ENCODE measurements at places on chromosomes 6 and 20.

- DNase-seq, result no peak
Measured at GRCh38 chr6:108105571-108105970, 31.0 kb upstream of the OSTM1 start.

DNA sequence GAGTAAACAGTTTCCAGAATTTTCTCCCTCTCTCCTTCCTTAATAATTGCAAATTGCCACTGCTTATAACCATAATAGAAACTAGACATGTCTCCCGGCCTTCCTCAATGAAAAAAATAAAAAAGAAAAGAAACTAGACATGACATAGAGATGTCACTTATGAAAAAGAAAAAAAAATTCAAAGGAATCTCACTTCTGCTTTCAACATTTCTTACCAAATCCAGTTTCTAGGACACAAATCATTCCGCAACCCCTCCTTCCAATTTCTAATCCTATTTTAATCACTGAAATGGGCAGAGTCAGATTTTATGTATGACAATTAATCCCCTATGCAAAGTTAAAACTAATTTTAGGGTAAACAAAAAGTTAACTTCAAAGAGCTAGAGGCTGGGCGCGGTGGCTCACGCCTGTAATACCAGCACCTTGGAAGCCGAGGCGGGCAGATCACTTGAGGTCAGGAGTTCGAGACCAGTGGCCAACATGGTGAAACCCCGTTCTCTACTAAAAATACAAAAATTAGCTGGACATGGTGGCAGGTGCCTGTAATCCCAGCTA, 40.1 kb upstream of the EEF1A1 start:
- DNase-seq, result no peak

GRCh38 chr6:169168302-169168630, 85.4 kb downstream of the THBS2 start:
- no peak for DNase-seq

DNA sequence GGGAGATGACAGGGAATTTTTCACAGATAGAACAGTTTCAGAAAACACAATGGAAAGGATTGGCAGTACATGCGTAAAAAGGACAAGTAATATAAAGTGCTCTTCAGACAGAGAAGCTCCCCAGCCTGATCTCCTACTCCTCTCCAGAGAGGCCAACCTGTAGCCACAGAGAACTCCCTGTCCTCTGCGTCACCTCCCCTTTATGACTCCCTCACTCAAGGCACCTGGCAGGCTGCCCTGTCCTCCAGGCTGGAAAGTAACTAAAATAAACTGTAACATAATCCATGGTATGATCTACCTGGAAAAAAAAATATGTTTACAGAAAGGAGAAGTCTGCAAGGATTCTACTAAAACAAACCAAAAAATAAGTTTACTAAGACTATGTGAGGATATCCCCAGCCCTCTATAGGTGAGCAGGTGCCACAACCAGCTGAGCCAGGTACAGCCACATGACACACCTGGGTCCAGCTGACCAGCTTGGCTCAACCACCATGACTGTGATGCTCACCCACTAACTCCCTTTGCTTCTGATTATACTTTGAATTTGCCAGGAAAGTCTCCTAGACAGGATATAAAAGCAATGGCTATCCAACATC, 29.2 kb downstream of the MBOAT1 start:
- DNase-seq, result no peak

- DNase-seq, result no peak
Measured at GRCh38 chr6:7630792-7631191, 40.8 kb downstream of the SNRNP48 start.

- no peak for DNase-seq
Measured at GRCh38 chr20:20743511-20744169, 31.2 kb upstream of the RALGAPA2 start.

- no peak for DNase-seq
Measured at GRCh38 chr6:165988302-165988756, 179.3 kb downstream of the TBXT start.

DNA sequence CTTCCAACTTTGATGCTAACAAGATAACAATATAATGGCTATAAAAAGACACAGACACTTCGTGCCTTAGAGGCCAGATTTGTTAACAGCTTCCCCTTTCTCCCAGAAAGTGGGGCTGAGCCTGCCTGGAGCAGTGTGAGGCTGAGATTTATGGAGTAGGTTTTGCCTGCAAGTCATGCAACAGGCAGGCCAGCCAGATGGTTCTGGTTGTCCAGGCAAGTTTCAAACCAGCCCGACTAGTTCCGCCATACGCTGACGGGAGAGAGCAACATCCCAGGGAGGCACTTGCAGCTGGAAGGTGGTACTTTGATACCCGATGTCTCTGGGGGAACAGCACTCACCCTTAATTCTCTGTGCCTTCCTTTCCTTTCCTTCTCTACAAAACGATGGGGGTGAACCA, 81.3 kb upstream of the NAA20 start:
- DNase-seq, result no peak

- DNase-seq, result no peak
Measured at GRCh38 chr20:18527836-18528235, 20.1 kb downstream of the SEC23B start.

- DNase-seq, result no peak
Measured at GRCh38 chr6:118280210-118280609, 267.9 kb upstream of the PLN start.

- DNase-seq, result no peak
Measured at GRCh38 chr20:4154958-4155411, 139.6 kb upstream of the RNF24 start.

DNA sequence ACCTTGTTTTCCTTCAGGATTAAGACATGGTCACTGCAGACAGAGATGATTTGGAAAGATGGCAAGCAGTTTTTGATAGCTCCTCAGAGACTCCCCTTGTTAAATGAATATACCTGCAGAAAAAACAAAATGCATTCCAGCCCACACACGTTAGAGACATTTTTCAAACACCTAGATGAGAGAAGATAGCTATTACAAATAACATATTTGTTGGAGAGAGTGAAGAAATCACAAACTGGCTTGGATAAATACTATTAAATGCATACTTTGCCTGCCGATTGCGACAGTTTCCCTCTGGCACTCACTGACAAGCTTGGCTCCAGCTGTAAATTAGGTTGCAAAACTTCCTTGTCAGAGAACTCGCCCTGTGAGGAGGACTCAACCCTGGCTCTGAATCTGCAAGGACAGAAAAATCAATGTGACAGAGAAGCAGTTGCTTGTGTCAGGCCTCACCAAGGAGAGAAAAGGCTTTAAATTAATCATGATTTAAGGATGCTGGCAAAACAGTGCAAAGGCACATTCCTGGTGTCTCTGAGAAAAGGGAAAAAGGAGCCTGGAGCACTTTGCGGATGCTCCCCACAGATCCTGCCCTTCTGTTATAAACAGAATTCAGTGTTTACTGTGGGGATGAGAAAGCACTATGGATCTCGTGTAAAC, 423.7 kb upstream of the MARCKS start:
- DNase-seq, result no peak

DNA sequence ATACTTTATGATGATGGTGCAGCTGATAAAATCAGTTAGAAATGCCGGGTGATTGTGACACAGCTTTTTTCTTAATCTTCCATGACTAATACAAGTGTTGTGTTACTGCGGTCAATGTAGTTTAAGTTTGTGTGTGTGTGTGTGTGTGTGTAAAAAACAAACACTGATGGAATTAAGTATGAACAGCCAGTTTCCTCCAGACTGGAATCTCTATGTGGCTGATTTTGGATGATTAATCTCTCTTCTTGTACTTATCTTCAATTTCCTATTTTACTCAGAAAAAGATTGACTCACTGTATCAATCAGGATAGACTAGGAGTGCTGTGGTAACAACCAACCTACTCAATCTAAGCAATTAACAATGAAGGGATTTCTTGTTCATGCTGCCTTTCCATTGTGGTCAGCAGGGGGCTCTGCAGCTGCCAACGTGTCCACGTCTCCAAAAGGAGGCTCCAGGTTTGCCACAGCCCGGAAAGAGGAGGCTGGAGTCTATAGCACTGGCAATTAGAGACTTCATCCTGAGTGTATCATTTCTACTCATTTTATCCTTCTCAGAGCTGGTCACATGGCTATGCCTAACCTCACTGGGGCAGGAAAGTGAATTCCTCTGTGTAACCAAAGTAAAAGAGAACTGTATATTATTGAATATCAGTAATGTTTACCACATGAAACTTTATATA, 107.7 kb downstream of the CD109 start:
- DNase-seq, result no peak

DNA sequence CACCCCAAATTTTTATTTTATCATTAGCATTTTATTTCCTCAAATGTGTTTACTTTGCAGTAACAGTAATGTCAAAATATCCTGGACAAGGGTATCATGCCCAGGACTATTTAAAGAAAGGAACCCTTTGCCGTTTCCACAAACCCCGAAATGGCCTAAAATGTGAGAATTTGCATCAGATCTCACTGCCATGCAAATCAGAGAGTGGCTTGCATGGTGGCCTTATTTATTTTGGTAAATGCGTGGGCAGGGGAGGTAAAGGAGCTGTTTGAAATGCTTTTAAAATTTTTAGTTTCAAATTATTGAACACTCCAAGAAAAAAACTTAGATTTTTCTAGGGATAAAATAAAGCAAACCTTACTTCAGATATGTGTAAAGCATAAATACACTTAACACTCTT, 43.8 kb downstream of the ADAT2 start:
- no peak for DNase-seq

- no peak for DNase-seq
Measured at GRCh38 chr6:42179261-42179944, 6.2 kb downstream of the GUCA1A start.

DNA sequence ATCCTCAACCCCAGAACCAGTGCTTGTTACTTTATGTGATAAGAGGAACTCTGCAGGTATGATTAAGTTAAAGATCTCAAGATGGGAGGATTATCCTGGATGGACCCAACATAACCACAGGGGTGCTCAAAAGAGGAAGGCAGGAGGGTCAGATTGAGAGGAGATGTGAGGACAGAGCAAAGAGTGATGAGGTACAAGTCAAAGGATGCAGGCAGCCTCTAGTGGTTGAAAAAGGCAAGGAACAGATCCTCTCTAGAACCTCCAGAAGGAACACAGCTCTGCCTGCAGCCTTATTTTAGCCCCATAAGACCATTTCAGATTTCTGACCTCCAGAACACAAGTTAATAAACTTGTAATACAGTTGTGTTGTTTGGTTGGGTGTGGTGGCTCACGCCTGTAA, 41.2 kb downstream of the PDSS2 start:
- DNase-seq, result no peak

DNA sequence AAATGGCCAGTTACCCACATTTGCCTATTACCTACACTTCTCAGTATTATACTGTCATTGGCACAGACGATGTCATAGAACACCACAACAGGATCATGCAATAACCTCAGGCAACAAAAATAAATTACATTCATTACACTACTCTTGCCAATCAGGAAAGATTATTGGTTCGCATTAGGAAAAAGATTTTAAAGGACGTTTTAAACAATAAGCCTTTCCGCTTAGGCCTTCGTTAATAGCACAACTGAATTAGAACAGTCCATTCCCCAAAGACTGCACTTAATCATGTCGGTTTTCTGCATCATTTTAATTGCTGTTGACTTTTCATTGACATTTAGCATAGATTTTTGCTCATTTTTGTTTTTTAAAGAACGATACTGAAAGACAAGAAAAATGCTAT, 912 bp upstream of the SENP6 start:
- DNase-seq, result no peak
